ENCODE measurements at places on chromosomes 12 and 14.

DNA sequence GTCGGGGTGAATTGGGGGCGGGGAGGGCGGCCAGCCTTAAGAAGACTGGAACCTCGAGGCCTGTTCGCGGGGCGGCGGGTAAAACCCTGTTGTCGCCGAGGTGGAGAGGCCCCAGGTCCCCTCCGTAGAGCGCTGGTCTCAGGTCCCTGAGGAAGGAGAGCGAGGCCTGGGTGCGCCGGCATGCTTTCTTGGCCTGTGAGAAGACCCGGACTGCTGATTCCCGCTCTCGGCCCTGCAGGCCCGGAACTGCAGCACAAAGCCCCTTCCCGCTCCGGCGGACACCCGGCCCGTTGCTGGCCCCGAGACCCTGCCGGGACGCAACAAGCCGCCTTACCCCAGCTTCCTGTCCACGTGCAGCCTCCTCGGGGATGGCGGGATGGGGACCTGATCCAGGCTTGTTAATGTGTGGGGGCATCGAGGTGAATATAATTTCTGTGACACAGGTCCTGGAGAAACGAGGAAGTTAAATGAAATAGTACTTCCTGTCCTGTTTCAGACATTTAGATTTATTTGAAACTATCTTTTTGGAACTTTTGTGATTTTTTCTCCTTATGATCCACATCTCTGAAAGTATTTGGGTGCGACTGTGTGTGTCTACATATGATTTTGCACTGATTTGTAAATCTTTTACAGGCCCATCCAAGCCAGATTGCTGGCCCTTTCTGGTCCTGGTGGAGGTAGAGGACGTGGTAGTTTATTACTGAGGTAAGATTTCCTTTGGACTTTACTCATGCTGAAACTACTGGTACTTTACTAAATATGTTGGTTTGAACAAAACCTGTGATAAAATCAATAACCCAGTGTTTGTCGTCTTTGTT, 600 bp downstream of the PNN start:
- no peak for DNase-seq

GRCh38 chr12:49301760-49302159, 6.8 kb downstream of the PRPH start:
- no peak for DNase-seq

DNA sequence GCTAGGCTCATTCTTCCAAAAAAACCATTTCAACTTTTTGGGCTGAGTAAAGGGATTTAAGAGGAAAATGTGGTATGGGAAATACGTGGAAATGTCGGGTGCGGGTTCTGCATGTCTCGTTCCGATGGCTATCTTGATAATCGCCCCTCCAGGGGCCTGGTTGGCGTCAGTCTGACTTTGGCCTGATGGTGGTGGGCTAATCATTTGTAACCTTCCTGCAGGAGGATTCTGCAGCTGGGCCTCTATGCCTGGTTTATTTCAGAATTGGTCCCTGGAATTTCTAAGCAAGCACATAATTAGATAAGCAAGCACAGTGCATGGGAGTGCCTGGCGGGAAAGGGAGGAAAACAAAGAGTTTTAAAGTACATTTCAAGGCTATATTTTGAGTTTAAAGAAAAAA, 14.8 kb upstream of the SLC4A8 start:
- peak; percentile 37 for DNase-seq

- no peak for DNase-seq
Measured at GRCh38 chr12:24560831-24561271, 388.1 kb downstream of the BCAT1 start.

GRCh38 chr12:123942911-123943648, 29.6 kb downstream of the CCDC92 start:
- no peak for DNase-seq

DNA sequence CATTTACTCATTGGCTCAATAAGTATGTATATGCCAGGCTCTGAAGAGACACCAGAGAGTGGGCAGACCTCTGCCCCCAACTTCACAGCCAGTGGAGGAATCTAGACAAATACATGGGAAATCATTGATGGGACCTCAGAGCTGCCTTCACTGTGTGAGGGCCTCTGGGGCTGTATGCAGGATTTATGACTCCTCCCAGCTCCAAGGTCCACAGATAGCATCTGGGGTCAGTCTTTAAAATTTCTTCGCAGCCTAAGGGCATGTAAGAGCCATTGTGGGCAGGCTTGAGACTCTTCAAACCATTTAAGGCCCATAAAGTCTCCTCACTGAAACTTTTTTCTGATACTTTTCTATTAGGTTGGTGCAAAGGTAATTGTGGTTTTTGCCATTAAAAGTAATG, 125.5 kb downstream of the SPTSSA start:
- no peak for DNase-seq

GRCh38 chr12:5506821-5507231, 74.9 kb downstream of the NTF3 start:
- no peak for DNase-seq

DNA sequence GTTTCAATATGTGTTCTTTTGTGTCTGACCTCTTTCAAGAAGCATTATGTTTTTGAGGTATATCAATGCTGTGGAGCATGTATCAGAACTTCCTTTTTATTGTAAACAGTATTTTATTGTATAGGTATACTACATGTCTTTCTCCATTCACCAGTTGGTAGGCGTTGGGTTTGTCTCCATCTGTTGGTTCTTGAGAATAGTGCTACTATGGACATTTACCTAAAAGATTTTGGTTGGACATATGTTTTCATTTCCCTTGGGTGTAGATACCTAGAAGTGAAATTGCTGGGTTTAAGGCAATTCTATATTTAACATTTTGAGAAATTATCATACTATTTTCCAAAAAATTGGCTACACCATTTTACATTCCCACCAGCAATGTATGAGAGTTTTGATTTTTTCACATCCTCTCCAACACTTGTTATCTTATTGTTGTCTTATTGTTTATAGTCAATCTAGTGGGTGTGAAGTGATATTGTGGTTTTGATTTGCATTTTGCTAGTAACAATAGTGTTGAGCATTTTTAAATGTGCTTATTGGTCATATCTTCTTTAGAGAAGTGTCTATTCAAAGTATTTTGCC, 409.2 kb downstream of the IPO8 start:
- DNase-seq: no peak

DNA sequence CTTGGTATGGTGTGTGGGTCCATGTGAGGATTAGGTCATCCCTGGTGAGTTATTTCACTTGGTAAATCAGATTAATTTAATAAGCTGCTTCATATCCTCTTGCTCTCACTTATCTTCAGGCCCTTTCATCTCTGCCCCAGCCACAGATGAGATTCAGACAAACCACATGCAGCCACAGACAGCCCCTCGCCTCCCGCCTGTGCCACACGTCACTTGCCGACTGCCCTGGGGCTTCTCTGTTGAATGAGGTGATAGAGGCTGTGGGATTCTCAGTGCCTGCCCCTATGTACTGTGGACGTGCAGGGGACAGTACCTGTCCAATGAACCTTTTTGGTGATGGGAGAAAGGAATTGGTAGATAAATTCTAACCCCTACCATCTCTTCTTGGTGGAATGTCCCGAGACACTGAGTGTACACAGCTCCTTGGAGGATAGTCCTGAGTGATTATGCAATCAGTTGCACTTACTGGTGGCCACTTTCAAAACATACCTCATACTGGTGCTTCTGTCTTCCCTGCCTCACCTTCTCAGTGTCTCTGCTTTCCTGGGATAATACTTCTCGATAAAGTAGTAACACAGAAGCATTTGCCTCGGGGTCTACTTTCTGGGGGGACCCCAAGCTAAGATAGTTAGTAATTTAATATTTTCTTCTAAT, 248.7 kb downstream of the TTC6 start:
- no peak for DNase-seq

DNA sequence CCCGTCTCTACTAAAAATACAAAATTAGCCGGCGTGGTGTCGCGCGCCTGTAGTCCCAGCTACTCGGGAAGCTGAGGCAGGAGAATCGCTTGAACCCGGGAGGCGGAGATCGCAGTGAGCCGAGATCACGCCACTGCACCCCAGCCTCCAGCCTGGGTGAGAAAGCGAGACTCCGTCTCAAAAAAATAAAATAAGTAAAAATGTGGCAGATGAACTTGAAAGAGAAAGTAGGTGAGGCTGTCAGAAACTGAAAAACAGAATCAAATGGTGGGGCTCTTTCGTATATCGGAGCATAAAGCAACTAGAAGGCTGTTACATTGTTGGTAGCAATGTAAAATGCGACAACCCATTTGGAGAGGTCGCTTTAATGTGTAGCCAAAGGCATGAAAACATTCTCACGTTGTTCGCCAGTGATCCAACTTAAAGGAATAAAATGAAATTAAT, 767 bp upstream of the CCNT1 start:
- no peak for DNase-seq

All from vagina (tissue), 2 donors.